DMS79 treated with DMSO at 0.1 percent for 48 hours (cell line): ENCODE measurements at places on chromosomes 16 and 17.

- DNase-seq: no peak
These were observed 11.4 kb downstream of the C16orf95 start for GRCh38 chr16:87305505-87306391.

DNA sequence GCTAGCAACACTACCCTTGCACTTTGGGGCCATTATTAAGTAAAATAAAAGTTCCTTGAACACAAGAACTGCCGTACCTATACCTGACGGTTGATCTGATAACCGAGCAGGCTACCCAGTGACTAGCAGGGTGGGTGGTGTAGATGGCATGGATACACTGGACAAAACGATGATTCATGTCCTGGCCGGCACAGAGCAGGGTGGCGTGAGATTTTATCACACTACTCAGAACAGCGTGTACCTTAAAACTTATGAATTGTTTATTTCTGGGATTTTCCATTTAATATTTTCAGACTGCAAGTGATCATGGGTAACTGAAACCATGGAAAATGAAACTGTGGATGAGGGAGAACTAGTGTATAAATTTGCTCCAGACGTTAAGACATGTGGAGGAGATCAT is 41.0 kb upstream of the MSI2 start:
- DNase-seq: no peak

- no peak for DNase-seq
These were observed 63.5 kb downstream of the TANC2 start for GRCh38 chr17:63029541-63029940.

DNA sequence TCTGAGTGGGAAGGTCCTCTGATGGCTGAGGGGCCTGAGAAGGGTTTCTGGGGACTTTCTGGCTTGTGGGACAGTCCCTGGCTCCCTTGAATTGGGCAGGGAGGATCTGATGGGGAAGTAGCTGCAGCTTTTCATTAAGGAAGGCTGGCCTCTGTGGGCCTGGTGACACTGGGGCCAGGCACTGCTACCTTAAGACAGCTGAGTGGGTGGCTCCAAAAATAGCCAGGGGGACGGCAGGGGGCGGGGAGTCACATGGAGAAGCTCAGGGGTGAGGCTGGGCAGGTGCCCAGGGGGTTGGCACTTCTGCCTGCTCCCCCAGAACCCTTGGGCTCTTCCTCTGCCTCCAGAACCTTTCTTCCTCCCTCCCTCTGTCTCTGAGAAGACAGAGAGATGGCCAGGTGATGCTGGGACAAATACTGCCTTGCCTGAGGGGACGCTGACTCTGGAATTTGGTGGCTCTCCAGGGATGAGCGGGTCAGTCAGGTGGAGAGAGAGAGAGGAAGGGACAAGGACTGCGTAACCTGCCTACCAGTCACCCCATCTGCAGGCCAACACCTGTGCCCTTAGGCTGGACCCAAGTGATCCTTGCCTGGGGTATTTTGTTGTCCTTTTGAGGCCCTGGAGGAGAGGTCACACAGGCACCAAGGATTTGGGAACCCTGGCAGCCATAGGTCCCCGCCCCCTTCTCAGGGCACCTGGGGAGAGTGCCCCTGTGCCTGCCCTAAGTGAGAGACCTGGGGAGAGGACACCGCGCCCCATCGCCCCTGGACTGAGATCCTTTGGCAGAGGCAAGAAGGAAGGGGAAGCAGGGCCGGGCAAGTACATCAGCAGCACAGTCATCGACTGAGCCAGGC is 1.7 kb upstream of the SGCA start:
- DNase-seq: no peak

GRCh38 chr16:46746821-46747776 is 1.0 kb downstream of the MYLK3 start:
- no peak for DNase-seq

DNA sequence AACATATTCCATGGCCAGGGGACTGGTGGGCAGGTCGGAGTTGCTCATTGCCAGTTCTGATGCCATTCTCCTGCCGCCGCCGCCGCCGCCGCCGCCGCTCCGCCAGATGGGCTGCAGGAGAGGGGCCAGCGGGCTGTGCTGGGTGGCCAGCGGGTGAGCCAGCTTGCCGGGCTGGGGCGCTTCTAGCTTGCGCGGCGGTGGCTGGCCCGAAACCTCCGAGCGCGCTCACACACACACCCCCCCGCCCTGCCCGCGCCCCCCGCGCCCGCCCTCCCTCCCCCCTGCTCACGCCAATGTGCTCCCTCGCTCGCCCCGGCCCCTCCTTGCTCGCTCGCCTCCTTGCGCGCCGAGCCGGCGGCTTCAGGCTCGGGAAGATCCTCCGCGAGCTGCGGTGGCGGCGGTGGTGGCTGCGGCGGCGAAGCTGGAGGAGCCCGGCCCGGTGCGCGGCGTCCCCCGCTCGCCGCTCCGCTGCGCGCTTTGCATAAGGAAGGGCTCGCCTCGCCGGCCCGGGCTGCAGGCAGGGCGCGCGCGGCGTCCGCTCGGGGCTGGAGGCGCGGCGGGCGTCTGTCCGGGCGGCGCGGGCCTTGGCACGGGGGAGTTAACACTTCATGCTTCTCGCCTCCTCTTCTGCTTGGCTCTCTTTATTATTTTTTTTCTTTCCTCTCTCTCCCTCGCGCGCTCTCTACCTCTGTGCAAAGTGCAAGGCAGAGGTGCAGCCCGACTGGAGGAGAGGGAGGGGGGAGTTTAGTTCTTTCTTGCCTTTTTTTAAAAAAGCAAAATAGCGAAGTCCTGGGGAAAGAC is 500 bp downstream of the MAF start:
- DNase-seq: no peak

DNA sequence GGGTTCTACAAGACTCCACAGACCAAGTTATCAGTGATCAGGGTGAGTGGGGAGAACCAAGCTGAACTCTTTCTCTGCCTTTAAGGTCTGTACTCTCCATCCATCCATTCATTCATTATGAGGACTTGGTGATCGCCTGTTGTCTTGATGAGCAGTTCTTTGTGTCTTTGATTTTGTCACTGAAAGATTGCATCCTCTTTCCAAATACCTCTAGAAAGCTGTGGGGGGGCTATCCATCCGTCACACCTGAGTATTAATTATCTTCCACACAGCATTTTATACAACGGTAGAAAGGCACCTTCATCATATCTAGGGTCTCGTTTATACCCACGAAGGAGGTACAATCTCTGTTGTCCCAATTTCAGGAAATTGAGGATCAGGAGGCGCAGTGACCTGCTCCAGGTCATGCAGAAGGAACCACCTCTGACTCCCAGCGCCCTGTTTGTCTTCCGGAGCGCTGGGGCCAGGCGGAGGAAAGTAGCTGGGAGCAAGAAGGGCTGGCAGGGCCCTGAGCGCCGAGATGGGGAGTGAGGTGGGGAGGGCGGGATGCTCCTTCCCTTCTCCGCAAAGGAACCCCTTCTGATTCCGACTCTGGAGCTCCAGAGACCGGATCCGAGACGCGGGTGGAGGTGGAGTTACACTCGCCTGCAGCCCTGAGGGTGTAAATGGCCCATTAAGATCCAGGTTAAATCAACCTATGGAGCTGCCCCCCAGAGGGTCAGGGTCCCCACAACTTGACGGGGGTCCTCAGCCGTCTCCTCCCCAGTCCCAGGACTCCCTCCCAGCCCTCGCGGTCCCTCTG is 605 bp upstream of the ABAT start:
- no peak for DNase-seq

- peak; percentile 32 for DNase-seq
These were observed 23.0 kb upstream of the CHMP6 start for GRCh38 chr17:80968602-80969029.

DNA sequence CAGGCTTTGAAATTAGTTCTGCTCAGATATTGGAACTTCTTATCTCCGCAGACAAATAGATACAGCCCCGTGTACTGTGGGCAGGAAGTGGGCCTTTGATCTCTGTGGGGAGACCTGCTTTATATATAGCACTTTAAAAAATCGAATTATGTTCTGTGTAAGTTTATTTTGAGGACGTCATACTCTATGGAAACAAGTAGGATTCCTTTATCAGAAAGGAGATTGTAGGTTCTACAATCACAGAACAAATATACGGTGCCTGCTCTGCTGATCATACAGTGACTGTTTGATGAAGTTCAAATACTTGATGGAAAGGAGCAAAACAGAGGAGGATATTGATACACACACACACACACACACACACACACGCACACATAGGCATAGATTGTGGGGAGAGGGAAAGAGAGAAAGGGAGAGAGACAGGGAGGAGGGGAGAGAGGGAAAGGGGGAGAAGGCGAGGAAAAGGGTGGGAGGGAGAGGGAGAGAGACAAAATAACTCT is 14.7 kb upstream of the TMEM220 start:
- DNase-seq: no peak

DNA sequence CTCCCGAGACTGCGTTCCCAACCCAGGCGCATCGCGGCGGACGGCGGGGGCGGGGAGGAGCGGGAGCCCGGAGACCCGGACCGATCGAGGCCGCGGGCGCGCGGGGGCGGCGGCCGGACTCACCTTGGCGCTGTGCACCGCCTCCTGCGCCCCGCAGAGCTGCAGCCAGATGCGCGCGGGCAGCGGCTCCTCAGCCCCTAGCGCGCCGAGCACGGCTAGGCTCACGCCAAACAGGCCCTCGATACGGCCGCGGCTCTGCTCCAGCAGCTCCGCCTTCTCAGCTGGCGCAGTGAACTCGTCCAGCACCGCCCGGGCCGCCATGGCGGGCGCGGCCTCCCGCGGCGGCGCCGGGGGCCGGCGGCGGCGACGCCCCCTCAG is 339 bp downstream of the N4BP1 start:
- DNase-seq: no peak

DNA sequence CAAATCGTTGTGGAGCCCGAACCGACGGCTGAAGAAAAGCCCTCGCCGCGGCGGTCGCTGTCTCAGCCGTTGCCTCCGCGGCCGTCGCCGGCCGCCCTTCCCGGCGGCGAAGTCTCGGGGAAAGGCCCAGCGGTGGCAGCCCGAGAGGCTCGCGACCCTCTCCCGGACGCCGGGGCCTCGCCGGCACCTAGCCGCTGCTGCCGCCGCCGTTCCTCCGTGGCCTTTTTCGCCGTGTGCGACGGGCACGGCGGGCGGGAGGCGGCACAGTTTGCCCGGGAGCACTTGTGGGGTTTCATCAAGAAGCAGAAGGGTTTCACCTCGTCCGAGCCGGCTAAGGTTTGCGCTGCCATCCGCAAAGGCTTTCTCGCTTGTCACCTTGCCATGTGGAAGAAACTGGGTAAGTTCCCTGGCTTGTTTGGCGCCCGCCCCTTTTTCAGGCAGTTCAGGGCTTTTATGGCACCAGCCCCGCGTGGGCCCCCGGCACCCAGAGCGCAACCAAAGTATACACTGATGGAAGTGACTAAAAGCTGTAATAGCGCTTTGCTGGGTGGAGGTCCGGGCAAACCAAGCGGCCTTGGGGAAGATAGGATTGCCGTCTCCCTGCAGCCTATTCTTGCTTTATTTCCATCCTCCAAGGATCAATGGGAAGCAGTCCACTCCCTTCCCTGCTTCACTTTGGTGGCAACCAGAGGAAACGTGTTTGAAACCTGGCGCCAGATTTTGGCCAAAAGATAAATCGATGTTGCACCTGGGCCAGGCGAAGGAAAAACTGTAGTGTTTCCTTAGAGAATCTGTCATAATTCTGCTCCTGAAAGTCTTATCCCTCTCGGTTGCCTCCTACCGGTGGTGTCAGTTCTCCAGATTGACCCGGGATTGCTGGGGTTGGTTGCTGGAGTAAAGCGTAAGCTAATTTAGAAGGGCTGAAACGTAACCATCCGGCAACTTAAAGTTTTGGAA is 775 bp downstream of the PPM1D start:
- peak; percentile 48 for DNase-seq

DNA sequence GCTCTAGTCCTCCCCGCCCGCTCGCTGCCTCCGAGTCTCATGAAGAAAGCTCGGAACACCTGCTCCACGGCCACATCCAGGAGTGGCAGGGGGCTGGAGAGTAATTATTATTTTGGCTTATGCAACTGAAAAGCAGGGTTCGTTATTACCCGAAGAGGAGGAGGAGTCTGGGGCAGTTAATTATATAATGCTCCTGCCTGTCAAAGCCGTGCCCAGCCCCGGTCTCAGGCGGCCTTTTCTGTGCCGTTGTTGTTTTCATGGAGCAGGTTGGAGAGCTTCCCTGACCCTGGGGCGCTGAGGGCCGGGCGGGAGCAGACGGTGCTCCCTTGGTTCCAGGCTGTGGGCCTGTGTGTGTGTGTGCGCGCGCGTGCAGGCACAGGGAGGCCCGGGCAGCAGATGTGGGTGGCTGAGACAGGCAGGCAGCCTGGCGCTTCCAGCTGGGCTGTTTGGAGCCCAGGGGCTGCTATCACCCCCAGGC is 2.4 kb downstream of the JPH3 start:
- no peak for DNase-seq

GRCh38 chr16:10253409-10253808 is 71.2 kb upstream of the GRIN2A start:
- peak; percentile 93 for DNase-seq

DNA sequence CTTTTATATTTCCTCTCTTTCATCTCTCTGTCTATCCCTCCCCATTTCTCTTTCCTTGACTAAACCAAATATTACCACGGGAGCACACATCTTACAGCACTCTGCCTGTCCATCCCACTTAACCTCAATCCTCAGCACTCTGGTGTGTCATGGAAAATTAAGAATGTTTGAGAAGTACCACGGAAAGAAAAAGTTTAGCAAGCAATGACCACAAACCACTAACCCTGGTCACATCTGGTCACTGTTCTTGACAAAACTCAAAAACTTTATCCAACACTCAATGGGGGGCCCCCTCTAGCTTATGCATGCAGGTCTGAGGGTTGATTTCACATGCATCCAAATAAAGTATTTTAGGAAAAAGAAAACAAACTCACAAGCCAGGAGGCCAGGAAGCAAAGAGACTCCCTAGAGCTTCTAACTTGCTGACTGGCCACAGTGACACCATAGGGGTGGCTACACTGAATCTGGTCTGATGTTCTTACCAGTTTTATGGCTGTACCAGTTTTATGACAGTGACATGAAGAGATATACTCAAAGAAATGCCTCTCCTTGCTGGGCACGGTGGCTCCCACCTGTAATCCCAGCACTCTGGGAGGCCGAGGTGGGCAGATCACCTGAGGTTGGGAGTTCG is 229.2 kb downstream of the STX8 start:
- DNase-seq: no peak

DNA sequence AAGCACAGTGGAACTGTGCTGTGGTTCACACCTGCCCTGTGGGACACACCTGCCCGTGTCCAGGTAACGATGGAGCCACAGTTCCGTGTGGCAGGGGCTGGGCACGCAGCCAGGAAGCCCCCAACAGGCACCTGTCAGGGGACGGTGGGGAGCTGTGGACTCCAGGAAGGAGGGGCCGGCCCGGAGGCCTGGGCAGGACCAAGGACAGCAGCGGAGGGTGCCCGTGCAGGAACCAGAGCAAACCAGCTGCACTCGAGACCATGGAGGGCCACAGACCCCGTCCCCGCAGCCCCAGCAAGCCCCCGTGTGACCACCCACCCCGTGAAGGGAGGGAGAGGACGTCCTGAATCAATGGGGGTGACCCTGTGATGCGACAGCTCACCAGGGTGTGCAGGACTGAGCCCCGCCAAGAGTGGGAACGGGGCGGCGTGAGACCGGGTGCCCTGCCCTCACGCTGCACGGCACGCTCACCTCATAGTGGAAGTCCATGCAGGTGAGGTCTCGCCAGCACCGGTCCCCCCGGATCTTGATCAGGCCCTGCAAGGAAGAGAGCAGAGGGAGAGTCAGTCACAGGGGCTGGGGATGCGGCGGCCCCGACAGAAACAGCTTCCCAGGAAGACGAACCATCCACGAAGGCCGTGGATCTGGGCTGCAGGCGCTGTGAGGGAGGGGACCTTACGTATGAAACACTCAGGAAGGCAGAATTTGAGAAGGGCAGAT is 78.1 kb downstream of the LMF1 start:
- DNase-seq: peak; percentile 24
